ENCODE measurements at places on chromosomes 7 and 10. TPM values are rescaled to one million over a fixed set of nuclear protein-coding genes. Genes with fewer than 3 reads are reported as not detected.

NCAPG2 gene
- total RNA-seq = 14.3 TPM

NODAL gene
- 2.2 TPM for total RNA-seq

GALNT17 gene
- 13.3 TPM for total RNA-seq

CCDC136 gene
- total RNA-seq = 44.1 TPM

OR2A7 gene
- not detected for total RNA-seq

SLC39A12 gene
- total RNA-seq = 2.2 TPM

ACSL5 gene
- total RNA-seq = 3.0 TPM

MACC1 gene
- 0.16 TPM for total RNA-seq

KLF14 gene
- not detected for total RNA-seq

SEPTIN7 gene
- 370 TPM for total RNA-seq

WNT8B gene
- not detected for total RNA-seq

LRGUK gene
- 17.6 TPM for total RNA-seq

AGMO gene
- total RNA-seq = not detected

NEBL gene
- 61.1 TPM for total RNA-seq

TSPAN15 gene
- total RNA-seq = 3.1 TPM

FEZF1 gene
- total RNA-seq = not detected

CALHM1 gene
- total RNA-seq = not detected

C10orf105 gene
- total RNA-seq = under 0.01 TPM

C7orf33 gene
- total RNA-seq = not detected

VWA2 gene
- 3.6 TPM for total RNA-seq

PVRIG gene
- not detected for total RNA-seq

SLC12A9 gene
- 30.1 TPM for total RNA-seq

SFTPA1 gene
- total RNA-seq = 0.16 TPM

IFIT1B gene
- 2.0 TPM for total RNA-seq

ENTPD7 gene
- total RNA-seq = 8.7 TPM

INMT gene
- total RNA-seq = 0.16 TPM

UPK3B gene
- total RNA-seq = not detected

SFMBT2 gene
- 17.8 TPM for total RNA-seq

Measured in occipital lobe (tissue), 3 donors.